Thoracic aorta (tissue), 2 donors: ENCODE measurements at places on chromosomes 3 and 15.

DNA sequence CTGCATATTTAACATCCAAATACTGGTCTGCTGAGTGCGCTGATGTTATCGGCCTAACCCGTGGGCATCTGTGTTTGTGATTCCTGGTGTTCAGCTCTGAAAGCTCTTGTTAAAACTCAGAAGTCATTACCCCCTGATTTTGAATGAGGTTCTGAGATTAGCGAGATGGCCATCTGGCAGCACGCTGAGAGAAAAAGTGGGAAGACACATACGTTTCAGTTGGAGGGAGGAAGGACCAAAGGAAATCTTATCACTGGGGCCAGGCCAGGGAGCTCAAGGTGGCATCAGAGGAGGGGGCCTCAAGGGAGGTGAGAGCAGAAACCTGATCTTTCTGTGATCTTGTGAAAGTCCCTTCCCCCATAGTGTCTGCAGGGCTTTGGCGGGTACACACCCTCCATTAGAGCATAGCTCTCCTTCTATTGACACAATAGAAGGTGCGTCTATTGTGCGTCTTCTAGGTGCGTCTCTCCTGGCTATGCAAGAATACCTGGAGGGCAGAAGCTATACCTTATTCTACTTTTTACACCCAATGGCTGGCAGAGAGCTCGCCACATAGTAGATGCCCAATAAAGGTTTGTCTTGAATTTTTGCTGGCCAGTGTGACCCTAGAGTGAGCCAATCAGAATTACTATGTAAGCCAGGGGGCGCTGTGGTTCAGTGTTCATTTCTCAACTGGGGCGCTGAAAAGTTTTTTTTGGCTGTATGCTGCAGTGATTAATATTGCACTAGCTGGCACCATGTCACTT lies 182.4 kb downstream of the SHQ1 start:
- DNase-seq: no peak

DNA sequence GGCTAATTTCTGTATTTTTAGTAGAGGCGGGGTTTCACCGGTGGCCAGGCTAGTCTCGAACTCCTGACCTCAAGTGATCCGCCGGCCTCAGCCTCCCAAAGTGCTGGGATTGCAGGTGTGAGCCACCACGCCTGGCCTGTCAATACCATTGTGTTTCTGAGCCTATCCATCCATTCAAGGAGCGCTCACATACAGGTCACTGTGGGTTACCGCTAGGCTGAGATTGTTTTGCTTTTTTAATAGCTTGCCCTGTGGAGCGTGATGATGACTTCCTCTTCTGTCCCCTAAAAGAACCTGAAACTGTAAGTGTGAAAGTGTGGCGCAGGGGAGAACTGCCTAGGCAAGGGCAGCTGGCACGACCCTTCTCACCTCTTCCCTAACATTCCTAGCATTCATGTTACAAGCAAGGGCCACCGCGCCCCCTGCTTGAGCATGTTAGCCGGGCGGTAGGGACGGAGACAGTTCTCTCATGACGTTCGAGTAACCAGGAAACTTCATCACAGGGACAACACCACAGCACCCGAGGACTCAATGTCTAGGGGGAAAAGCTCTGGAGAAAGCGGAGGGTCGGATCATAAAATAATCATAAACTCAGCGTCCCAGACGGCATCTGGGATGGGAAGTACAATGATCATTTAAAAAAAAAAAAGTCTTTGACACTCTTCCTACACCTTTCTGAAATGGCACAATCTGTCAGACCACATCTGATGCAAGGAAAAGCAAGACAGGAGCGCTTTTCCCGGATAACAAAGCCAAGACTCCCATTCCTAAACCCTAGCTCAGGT lies 790 bp downstream of the LAMP3 start:
- no peak for DNase-seq

- DNase-seq: no peak
These were observed 29.2 kb upstream of the CTDSPL start for GRCh38 chr3:37832480-37832879.

GRCh38 chr3:38637906-38638305 lies 11.6 kb downstream of the SCN5A start:
- no peak for DNase-seq

GRCh38 chr3:164230385-164231094 lies 847.8 kb downstream of the SI start:
- no peak for DNase-seq

GRCh38 chr3:25621087-25621486 lies 43.6 kb downstream of the TOP2B start:
- DNase-seq: no peak

- no peak for DNase-seq
These were observed 6.7 kb downstream of the FOXB1 start for GRCh38 chr15:60010858-60011257.

- DNase-seq: no peak
These were observed 39.9 kb downstream of the KLF15 start for GRCh38 chr3:126317029-126317996.

GRCh38 chr3:19065027-19065426 lies 83.3 kb upstream of the KCNH8 start:
- no peak for DNase-seq

- no peak for DNase-seq
These were observed 619.0 kb downstream of the MECOM start for GRCh38 chr3:169044331-169045113.

DNA sequence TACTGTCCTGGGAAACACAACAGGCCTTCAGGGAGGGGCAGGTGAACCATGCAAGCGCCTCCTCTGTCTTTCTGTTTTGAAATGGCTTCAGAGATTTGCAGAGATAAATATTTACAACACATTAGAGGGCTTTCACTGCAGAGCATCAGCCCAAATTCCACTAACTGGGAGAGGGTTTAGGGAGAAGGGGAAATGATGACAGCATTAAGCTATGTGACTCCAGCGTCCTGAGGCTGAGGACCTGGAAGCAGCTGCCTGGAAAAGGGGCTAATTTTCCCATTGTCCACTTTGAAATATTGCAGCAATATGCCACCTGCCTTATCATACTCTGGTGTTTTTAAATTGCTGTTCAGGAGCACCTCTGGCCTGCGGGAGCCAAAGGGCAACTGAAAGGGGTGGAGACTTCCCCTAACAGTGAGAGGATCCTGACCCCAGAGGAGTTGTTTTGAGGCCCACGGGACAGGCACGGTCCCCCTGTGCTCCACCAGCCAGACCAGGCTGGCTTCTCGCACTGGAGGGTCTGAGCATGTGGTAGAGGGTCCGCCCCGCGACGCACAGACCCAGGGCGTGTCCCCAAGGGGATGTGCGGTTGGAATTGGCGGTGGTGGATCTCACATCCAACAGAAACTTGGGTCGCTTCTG lies 110.6 kb downstream of the XXYLT1 start:
- no peak for DNase-seq

DNA sequence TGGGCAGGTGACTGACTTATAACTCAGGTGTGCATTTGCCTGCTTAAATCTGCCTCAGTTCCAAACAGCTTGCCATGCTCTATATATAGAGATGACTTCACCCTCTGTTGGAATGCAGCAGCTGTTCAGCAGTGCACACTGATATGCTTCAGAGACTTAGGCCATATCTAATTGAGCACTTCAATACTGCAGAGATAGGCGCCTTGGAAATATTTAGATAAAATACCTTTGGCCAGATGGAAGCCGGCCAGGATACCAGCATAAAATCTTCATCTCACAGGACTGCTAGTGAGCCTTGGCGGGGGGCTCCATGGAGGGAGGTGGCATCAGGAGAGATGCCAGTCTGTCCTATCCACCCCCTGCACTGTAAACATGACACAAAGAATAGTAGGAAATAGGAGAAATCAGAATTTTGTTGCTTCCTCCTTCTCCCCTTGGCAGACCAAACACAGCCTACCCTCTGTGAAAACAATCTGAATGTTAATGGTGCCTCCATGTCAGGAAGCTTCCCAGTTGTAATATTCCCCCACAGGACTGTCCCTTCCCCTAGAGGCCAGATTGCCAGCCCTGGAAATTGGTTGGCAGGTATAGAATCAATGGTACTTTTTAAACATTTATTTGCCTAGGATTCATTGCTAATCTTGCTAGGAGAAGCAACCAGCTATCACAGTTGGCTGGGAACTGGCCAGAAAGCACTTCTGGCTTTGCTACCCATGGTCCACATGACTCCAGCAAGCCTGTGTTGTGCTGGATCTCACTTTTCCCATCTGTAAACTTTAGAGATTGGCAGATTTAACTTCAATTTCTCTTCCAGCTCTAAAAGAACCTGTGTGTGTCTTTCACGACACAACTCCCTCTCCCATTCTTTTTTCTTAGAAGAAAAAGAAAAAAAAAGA lies 215.5 kb upstream of the KCNMB2 start:
- no peak for DNase-seq

DNA sequence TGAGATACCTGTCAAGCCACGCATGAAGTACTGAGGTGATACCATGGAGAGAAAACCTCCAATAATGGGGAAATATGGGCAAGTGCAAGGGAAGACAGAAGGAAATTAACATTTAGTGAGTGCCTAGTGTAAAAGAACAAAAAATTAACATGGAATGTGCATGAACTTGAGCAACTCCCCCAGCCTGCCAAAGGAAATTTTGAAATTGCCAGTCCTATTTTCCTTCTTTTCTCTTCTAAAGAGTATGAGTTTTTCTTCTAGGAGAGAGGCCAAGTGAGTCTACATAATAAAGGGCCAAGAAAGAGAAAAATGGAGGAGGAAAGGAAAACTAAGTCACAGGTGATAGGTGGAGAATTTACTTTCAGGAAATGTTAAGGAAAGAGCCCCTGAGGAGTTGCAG lies 602.4 kb upstream of the MDFIC2 start:
- DNase-seq: no peak

GRCh38 chr3:177126015-177126773 lies 71.1 kb downstream of the TBL1XR1 start:
- no peak for DNase-seq

DNA sequence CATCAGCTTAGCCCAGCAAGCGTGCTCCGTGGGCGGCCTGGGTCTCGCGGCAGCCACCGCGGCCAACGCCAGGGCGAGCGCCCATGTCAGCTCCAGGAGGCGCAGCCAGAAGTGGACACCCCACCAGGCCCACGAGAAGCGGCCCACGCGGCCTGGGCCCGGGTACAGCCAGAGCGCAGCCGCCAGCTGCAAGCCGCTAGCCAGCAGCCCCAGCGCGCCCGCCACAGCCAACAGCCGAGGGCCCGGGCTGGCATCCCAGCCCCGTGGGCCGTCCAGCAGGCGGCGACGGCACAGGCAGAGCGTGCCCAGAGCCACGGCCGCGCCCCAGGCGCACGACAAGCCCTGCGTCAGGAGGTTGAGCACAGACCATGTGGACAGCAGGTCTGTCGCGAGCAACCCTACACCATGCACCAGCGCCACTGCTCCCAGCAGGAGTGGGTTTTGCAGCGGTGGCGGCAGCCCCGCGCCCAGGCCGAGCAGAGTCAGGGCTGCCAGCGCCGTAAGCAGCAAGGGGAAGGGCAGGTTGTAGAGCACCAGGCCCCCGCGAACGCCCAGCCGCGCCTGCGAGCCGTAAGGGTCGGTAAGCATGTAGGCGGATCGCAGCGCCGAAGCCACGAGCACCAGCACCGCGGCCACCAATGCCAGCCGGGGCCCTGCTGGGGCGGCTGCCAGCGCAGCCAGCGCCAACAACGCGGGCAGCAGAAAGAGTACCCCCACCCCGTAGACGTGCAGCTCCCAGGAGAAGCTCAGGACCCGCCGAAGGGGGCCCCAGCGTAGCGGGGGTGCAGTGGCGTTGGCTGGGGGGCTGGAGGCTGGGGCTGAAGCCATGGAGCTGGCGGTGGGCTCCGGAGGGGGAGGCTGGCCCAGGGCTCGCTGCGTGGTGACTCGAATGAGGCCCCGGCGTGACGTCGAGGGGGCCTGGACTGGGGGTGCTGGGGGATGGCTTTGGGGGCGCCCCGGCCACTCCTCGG lies 4.9 kb downstream of the PRRT3 start:
- no peak for DNase-seq

- DNase-seq: no peak
These were observed 50.0 kb upstream of the NMD3 start for GRCh38 chr3:161171113-161171512.

DNA sequence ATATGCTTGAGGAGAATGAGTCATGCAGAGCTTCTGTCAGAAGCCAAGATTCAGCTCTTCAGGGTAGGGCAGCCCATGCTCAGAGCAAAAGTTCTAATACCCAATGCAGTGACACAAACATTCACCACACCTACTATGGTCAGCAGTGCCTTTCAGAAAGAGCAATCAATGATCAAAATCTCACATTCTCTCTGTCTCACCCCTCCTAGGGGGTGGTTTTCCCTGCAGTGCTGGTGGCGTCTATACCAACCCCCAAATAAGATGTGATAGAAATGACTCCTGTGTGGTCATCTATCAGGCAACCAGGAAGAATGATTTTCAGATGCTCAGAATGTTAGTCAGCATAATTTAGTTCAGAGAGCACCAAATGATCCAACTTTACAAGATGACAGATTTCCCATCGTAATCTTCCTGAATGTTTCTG lies 385.3 kb downstream of the NTRK3 start:
- DNase-seq: no peak

DNA sequence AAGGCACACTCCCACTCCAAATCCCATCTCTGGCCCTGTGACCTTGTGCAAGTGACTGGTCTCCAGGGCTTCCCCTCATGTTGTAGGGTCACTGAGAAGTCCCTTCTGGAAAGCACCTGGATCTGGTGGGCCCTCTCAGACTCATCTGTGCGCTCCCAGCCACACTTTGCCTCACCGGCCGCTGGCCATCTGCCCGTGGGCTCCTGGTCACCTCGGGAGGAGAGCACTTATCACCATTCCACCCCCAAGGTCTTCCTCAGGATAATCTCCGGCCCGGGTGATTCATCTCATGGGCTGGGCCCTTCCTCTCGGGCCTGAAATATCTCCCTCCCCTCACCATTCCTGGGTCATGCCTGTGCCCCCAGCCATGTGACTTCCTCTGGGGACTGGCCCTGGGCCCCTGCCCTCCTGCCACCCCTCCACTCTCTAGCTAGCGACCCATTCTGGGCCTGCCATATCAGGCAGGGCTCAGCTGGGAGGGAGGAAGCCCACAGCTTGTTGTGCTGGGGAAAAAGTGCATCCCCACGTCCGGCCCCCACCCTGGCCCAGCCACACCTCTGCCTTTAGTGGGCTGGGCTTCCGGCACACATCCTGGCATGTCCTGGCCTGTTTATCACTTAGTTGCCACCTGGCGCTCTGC lies 10.6 kb upstream of the WNT7A start:
- no peak for DNase-seq

- DNase-seq: no peak
These were observed 12.3 kb upstream of the PCSK6 start for GRCh38 chr15:101501703-101502373.

GRCh38 chr3:23202921-23203707 lies at the start of gene UBE2E2:
Gene UBE2E2, plus strand, starts transcription at chr3:23203327.
- peak; percentile 13 for DNase-seq

GRCh38 chr3:3618623-3619022 lies 180.6 kb upstream of the LRRN1 start:
- DNase-seq: no peak

DNA sequence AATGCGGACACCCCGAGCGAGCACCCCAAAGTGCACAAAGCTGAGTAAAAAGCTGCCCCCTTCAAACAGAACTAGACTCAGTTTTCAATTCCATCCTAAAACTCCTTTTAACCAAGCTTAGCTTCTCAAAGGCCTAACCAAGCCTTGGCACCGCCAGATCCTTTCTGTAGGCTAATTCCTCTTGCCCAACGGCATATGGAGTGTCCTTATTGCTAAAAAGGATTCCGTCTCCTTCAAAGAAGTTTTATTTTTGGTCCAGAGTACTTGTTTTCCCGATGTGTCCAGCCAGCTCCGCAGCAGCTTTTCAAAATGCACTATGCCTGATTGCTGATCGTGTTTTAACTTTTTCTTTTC lies 5.3 kb downstream of the BHLHE40 start:
- DNase-seq: no peak
